Kidney glomerular epithelial cell (primary cell): ENCODE measurements at places on chromosomes 6 and 20.
A peak's percentile ranks its signal among the peaks of the same experiment; 100 is the strongest.

- no peak for DNase-seq
Observed at GRCh38 chr20:25529295-25529951, 55.9 kb downstream of the NINL start.

DNA sequence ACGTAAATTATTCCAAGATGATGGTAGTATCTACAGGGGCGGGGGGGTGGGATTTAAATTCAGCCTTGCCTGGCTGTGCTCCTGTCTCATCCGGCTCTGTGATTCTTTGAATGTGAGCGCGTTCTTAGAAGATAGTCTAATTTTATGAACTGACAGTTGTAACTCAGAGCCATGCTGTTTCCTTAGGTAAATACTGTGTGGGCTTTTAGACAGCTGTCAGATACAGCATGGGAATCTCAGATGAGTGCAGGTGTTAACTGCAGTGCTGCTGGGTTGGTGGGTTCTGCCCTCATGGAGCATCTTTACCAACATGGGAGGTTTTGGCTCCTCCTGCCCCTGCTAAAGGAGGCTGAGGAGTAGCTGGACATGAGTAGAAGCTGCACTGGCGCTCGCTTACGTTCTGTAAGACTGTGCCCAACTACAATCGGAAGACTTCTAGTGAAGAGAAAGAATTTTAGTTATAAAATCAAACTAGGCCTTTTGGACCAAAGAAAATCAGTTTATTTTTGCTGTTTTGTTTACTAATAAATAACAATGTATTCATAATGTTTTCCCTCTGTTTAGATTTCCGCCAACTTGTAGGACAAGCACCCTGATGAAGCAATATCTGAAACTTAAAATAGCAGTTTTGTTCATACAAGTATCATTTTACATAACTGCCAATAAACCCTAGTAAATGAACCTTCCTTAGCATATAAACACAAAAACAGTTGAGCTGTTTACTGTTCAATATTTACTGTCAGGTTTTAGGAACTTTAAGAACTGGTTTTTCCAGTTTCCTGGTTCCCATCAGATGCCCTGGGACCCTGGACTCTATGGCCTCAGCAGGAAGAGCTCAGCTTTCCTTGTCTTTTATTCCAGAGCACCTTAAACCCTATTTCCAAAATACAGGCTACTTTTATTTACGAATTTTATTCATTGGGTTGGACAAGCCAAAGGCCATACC, 66.1 kb downstream of the FAM120B start:
- DNase-seq, result no peak

- no peak for DNase-seq
Observed at GRCh38 chr20:6976106-6976900, 208.8 kb downstream of the BMP2 start.

- peak; percentile 51 for DNase-seq
Observed at GRCh38 chr6:7721649-7722048, 4.2 kb upstream of the BMP6 start.

- DNase-seq, result no peak
Observed at GRCh38 chr20:34040300-34040995, 46.7 kb downstream of the RALY start.

DNA sequence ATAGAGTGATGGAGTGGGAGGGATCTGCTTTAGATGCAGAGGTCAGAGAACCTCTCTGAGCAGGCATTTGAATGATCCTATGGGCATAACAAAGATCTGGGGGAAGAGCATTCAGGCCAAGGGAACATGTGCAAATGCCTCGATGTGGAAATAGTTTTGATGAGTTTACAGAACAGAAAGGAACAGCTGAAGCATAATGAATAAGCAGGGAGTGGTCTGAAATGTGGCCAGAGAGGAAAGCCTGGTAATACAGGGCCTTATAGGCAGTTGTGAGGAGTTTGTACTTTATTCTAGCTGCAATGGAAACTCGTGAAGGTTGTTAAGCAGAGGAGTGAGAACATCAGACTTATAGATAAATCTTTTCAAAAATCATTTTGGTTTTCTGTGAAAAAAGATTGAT, 33.0 kb upstream of the ME1 start:
- no peak for DNase-seq

DNA sequence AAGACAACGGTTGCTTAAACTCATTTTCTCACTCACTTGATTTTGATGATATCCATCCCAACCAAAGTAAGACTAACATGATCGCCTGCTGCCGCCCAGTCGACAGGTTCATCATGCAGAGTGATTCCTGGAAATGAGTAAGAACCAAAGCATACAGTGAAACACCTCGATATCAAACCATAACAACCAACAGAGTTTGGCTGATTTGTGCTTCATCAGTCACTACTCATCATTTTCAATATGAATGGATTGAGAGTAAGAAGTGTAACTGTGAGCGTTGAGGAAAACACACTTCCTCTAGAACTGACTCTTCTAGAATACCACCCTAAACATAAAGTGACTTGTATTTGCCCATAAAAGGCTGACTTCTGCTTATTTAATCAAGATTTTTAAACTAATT, 29.2 kb upstream of the ALDH8A1 start:
- DNase-seq, result no peak

DNA sequence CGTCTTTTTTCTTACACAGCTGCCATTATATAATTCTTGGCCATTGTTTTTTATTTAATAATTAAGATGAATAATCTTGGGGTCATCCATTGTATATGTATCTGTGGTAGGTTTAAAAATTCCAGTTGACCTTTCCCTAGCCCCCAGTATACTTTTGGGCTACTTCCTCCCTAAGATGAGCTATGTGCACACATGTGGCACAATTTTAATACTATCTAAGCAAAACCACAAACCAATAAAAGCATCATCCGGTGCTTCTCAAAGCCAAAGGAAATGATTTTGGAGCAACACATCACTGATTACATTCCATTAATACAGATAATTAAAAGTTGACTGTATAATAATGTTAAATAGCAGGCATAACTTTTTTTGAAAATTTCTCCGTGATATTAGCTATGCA, 161.2 kb downstream of the ATXN1 start:
- DNase-seq, result no peak

DNA sequence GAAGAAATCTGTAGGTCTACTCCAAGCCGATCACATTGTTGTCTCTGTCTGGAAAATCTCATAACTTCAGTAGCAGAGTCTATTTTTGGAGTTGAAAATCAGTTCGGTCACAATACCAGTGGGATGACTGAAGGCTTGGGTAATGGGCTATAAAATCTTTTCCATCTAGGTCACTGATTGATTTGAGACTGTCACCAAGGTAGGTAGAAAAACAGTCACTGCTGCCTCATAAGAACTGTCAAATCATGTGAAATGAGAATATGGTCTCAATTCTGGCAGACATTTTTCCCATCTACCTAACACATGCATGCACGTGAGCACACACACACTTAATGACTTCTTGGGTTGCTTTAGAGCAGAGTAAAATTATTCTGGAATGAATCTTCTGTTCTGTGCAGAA, 1162.8 kb upstream of the CITED2 start:
- peak; percentile 88 for DNase-seq

DNA sequence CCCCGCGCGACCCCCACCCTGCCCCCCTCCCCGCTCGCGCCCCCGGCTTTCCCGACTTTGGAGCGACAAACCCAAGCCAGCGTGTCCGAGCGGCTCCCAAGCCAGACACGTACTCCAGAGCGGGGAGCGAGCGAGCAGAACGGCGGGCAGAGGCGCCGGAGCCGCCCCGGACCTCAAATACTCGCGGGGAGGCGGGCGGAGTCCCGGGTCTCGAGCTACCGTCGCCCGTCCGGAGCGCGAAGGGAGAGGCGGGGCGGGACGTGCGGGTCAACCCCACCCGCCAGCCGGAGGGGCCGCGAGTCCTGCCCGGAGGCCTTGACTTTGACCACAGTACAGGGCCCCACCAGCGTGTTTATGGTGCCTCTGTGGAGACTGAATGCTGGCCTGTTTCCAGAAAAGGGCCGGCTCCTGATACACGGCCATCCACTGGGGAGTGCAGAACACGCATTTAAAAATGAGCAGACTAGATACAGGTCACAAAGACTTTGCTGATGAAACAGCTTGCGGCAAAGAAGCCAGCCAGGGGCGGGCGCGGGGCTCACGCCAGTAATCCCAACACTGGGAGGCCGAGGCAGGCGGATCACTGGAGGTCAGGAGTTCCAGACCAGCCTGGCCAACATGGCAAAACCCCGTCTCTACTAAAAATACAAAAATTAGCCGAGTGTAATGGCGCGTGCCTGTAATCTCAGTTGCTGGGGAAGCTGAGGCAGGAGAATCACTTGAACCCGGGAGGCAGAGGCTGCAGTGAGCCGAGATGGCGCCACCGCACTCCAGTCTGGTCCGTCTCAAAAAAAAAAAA, at the start of gene SERPINB6:
Gene SERPINB6, minus strand, starts transcription at position 148 of the 799 bp plus-strand sequence. CDS start 12,235 bp downstream, outside the sequence.
- peak; percentile 35 for DNase-seq

GRCh38 chr20:7959484-7959883, 19.2 kb upstream of the HAO1 start:
- DNase-seq, result no peak

DNA sequence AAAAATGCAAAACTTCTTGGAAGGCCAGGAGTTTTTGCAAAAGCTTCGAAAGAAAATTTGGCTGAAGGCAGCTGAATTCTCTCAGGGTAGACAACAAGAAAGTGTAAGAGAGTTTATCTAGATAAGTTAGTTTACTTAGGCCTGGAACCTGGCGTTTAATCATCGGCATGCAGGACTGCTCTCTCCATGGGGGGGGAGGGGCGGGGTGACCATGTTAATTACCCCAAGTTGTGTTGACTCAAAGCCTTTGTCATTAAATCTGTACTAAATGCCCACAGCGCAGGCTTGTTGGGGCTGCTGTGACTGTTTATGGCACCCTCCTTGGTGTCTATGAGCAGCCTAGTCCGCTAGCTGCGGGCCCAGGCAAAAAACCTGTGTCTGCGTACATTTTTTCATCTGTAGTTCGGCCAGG, 20.1 kb upstream of the ZNF451 start:
- DNase-seq, result no peak

DNA sequence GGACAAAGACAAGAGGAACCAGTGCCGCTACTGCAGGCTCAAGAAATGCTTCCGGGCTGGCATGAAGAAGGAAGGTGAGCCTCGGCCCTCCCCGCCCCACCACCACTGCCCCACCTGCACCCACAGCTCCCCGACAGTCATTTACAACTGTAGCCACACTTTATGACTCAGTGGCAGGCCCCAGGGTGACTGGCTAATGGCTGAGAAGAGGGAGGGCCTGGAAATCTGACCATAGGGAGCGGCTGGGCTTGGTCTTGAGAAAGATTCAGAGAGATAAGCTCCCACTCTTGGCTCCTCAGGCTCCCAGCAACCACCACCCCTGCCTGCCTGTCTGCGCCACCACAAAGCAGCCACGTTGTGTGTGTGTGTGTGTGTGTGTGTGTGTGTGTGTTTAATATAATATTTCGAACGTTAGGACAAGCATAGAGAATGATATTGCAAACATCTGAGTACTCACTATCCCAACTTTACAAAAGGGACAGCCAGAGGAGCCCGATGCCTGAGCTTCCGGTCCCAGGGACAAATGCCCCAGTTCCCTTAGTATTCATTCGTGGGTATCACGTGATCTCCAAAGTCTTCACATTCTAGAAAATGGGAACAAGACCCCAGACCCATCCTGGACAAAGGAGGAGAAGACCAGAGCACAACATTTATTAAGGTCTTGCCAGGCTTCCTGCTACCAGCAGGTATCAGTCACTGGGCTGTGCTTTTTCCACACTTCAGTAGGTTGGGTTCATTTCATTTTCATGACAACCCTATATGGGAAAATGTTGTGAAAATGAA, 52.1 kb downstream of the HNF4A start:
- DNase-seq, result no peak

- DNase-seq, result no peak
Observed at GRCh38 chr6:159995405-159995804, 26.5 kb downstream of the IGF2R start.

- DNase-seq, result no peak
Observed at GRCh38 chr20:17845701-17846475, 122.7 kb downstream of the SNX5 start.

DNA sequence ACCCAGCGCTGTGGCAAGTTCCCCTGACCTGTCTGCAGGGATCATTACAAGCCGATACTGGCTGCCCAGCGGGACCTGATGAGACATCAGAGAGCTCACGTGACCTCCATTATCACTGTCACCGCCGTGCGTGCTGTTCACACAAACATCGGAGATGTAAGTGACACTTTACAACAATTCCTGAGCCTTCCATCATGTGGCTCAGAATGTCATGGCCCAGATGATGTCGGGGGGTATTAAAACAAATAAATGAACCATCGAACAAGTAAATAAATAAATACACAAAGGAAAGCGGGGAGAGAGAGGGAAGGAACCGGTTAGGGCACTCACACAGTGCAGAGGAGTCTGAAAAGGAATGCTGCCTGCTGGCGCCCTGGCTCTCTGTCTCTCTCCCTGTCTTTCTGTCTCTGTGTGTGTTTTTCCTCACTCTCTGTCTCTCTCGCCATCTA, 195.1 kb downstream of the BMP7 start:
- no peak for DNase-seq

DNA sequence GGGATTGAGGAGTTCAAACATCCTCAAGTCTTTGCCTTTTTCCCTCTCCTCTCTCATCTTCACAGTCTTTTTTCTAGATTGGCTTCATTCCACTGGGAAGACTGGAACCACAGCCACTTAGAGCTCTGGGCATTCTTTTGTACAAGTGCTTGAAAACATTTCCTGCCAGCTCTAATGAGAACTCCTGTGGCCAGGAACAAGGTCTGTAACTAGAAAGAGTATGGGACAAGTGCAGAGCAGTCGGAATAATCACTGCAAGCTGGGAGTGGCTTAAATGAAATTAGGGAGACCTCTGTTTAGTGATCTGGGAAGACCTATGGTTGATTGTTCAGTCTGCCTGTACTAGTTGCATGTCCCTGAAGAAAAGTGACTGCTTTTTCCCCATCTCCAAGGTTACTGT, 41.0 kb upstream of the SMIM8 start:
- no peak for DNase-seq

- no peak for DNase-seq
Observed at GRCh38 chr6:148831531-148831930, 84.7 kb downstream of the UST start.

DNA sequence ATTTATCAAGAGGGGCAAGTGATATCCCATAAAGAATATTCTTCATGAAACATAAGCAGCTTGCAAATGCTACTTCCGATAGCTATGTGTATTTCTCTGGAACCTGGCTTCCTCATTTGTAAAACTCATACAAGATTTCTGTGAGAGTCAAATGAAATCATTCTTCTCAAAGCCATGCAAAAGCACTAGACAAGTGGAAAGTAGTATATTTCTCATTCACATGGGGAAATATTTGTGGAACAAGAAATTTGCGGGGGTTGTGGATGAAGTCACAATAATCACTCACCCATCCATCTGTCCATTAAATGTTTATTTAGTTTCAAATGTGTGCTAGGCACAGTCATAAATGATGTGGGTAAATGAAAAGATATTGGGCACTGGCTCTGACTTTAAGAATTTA, 150.5 kb downstream of the IPCEF1 start:
- no peak for DNase-seq

DNA sequence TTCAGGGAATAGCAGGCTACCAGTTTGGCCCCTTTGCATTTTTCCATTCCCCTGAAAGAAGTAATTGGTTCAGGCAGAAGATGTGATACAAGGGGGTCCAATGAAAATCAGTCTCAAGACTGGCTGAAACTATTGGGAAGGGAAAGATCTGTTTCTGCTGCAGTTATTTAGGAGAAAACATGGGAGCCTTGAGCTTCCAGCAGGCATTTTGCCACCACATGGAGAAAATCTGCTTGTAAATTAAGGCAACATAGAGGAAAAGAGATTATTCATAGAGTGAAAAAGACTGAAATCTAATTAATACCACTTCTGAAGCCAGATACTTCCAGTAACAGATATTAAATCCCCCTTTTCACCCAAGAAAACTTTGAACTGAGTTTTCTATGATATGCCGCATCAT, 44.2 kb upstream of the SNAP25 start:
- DNase-seq, result no peak
